ENCODE measurements at places on chromosomes 6 and 20.

GRCh38 chr20:29079769-29080690, 2177.4 kb upstream of the DEFB115 start:
- no peak for DNase-seq

GRCh38 chr6:47076422-47077344, 34.6 kb upstream of the ADGRF1 start:
- DNase-seq, result peak; percentile 8

DNA sequence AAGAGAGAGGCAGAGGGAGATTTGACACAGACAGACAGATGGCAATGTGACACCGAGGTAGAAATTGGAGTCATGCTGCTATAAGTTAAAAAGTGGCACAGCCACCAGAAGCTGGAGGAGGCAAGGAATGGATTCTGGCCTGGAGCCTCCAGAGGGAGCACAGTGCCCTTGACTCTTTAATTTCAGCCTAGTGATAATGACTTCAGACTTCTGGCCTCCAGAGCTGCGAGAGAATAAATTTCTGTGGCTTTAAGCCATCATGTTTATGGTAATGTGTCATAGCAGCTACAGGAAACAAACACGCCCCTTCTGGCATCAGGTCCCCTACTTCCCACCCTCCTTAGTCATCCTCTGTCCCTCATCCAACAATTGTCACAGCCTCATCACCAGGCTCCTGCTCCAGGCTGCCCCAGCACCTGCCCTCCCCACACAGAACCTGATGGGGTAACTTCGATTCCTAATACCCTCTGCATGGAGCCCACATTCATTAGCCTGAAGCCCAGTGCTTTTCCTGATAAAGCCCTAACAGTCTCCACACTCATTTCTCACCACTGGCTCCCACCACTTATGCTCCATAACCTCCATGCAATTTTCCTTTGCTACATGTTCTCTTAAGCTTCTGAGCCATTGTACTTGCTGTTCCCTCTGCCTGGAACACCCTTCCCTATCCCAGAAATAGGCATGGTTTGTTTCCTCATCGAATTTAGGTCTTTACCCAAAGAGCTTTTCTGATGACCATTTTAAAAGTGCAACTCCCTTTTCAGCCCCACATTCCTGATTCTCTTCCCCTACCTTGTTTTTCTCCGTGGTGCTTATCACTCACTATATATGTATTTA, 69.7 kb upstream of the TOX2 start:
- DNase-seq, result peak; percentile 95

DNA sequence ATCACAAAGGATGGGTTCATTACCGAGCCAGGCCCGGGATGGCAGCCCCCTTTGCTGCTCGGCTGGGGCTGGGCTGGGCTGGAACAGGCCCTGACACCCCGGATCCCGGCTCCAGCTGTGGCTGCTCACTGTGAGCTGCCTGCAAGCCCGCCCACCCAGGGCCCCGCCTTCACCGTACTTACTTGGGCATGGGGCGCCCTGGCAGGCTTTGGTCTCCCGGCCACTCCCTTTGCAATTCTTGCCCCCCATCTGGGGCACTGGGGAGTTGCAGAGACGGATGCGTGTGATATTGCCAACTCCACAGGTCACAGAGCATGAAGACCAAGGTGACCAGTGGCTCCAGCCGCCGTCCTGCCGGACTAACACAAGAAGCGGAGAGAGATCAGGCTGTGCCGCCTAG, 16.7 kb downstream of the THBS2 start:
- DNase-seq, result no peak

GRCh38 chr6:39273406-39273821, 40.8 kb downstream of the KCNK17 start:
- no peak for DNase-seq

DNA sequence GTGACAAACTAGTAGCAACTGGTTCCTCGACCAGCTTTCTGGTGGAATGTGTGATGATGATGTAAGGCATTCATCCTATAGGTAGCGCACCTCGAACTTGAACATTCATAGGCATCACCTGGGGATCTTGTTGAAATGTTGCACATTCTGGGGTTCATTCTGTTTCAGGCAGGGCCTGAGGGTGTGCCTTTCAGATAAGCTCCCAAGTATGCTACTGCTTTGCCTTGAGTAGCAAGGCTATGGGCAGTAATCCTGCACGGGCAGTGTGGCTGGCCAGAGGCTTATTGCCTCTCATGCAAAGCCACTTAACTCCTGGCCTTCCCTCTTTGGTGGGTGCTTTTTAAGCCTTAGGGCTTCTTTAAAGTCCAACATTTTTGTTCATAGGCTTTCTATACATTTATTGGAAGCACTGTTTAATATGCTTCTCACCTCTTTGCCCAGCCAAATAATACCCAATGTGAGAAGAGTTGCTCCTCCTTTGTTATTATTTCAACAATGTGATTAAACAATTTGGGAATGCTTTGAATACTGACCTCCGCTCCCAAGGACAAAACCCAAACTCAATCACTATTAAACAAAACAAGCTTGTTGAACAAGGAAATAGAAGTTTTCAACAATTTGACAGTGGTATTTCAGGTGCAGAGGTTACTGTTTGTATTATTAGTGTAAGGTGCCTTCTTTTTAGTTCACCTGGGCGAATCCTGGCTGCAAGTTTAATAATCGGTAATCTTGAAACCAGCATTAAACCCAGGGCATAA, 57.5 kb downstream of the JARID2 start:
- DNase-seq, result no peak

DNA sequence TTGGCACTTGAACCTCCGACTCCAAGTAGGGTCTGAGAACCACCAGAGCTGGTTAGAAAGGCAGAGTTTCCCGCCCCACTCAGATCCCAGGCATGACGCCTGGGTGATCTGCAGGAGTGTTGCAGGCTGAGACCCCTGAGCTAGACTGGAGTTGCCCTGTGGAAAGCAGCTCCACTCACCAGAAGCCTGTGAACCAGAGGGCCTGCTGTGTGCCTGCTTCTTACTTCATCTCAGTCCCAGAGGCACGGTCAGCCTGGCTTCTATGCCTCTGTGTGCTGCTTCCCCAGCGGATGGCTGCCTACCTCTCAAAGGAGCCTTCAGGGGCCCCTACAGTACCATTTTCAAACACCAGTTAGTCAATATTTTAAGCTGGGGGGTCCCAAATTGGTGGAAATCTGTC, 15.6 kb upstream of the CCN6 start:
- DNase-seq, result no peak

DNA sequence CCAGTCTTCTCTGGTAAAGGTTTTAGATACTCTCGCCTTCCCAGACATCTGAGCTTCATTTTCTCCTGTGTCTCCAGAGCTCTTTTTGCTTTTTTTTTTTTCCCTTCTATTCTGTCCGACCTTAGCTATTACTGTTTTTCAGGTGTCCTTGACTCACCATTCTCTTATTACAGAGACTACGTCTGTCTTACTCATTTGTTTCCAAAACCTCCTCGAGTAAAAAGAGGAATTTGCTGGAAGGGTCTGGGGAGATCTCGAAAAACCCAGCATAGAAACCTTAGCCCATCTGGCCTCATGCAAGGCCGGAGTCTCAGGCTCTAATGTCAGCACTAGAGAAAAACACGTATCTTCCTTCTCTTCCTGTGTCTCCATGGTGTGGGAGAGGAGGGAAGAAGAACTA, 109.2 kb upstream of the CARMIL1 start:
- no peak for DNase-seq

DNA sequence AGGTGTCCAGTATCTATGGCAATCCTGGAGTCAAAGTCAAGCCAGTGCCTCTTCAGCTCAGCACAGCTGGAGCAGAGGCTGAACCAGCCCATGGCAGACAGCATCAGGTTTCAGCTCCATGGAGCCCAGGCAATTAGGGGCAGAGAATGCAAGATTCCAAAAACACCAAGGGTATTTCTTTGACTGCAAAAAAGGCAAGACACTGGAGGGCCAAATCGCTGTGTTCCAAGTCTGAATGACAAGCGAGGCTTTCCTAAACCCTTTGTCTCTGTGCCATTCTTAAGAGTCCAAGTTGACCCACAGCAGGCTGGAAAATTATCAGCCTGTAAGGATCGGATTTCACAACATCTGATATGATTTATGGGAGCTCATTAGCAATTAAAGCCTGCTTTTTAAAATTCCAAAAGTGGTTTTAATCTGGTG, 49.7 kb upstream of the TGM3 start:
- no peak for DNase-seq

- DNase-seq, result peak; percentile 4
These were observed 829.4 kb downstream of the EPHA7 start for GRCh38 chr6:92589996-92590395.

DNA sequence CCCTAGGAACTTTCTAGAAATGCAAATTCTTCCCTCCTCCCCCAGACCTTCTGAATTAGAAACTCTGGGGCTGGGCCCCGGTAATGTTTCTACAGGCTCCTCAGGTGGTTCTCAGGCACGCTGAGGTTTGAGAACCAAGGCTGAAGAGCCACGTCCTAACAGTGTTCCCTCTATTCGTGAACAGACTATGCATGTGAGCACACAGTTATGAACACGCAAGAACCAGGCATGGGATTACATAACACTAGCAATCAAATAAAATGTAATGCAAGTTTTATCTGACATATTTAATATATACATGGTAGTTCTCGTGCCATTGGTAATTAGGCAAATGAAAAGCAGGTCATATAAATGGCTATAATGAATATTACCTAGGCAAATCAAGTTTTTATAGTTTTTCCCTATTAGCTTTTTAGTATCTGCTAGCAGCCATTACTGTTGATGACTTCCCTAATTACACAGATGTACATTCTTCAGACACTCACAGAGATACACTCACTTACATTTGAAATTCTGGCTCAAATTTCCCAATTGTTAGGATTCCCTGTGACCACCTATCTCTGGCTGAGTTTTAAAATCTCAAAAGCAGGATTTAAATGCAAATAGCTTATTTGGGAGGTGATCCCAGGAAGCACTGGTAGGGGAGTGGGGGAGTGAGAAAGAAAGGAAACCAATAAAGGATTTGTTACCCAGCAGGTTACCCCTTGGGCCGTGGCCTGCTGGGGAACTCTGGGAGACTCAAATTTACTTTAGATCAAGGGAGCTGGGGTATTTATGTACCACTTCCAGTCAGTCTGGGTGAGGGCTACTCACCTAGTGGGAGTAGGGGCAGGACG, 104.1 kb downstream of the TCP11 start:
- DNase-seq, result no peak

DNA sequence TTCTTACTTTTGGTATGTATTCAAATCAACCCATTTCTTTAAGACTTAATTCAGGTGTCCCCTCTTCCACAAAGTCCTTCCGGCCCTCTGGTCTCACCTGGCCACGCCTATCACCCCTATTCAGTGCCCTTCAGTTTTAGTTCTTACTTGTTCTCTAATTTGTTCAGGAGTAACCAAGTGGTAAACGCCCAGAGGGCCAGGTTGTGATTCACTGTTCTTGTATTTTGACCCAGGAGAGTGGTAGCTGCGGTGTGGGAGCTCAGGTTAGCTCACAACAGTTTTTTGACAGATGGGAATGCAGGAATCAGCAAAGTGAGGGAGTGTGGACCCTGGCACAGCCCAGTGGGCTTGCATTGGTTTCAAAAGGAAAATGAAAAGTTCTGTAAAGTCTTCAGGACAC, 81.7 kb upstream of the RIPOR2 start:
- DNase-seq, result peak; percentile 31

- peak; percentile 38 for DNase-seq
These were observed 13.1 kb downstream of the RAB23 start for GRCh38 chr6:57209030-57209429.

- DNase-seq, result no peak
These were observed 316.2 kb downstream of the KIF16B start for GRCh38 chr20:16257021-16257420.

- DNase-seq, result no peak
These were observed at the start of gene TREML2 for GRCh38 chr6:41200901-41201763. TSS of gene TREML2 (minus strand) at chr6:41201149. CDS start at chr6:41201008, 141 bp downstream.

DNA sequence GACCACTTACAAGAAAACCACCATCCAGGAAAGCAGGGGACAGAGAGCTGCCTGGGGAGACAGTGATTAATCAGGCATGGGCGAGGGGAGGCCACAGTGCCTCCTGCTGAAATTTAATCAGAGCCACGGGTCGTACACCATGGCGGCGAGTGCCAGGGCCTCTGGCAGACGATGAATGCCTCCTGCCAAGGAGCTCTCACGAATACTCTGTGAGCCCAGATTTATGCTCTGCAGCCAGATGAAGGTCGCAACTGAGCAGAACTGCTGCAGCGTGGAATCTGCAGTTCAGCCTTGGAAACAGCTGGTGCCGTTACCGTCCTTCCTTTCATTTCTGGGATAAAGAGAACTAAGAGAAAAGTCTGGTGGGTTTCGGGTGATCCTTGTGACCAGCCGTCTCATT, 85.6 kb downstream of the BFSP1 start:
- no peak for DNase-seq

DNA sequence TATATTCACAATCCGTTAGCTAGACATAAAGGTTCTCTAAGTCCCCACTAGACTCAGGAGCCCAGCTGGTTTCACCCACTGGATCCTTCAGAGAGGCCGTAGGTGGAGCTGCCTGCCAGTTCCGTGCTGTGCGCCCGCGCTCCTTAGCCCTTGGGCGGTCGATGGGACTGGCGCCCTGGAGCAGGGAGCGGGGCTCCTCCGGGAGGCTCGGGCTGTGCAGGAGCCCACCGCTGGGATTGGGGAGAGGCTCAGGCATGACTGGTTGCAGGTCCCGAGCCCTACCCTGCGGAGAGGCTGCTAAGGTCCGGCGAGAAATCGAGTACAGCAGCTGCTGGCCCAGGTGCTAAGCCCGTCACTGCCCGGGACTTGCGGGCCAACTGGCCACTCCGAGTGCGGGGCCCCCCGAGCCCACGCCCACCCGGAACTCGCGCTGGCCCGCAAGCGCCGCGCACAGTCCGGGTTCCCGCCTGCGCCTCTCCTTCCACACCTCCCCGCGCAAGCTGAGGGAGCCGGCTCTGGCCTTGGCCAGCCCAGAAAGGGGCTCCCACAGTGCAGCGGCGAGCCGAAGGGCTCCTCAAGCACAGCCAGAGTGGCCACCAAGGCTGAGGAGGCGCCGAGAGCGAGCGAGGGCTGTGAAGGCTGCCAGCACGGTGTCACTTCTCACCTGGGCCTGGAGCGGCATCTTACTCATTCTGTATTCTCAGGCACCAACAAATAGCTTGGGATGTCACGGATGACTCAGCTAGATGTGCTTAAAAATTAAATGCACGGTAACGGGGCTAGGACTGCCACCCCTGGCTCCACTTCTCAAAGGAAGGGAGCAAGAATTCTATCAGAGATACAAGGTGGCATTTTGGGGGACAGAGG, 44.1 kb downstream of the IRF4 start:
- DNase-seq, result peak; percentile 21

GRCh38 chr6:105873211-105873704, 212.9 kb upstream of the PRDM1 start:
- DNase-seq, result no peak

- no peak for DNase-seq
These were observed 2.1 kb upstream of the VWA7 start for GRCh38 chr6:31778999-31779885.

DNA sequence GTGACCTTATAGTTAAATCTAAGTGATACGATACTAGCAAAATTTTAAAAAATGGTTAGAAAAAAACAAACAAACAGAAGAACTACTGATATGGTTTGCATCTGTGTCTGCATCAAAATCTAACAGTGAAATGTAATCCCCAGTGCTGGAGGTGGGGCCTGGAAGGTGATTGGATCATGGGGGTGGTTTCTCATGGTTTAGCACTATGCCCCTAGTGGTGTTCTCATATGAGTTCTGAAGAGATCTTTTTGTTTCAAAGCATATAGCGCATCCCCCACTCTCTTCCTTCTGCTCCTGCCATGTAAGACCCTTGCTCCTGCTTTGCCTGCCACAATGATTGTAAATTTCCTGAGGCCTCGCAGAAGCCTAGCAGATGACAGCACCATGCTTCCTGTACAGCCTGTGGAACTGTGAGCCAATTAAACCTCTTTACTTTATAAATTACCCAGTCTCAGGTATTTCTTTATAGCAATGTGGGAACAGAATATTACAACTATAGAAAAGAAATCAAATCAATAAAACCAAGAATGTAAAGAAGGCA, 5.4 kb downstream of the FBXL4 start:
- DNase-seq, result no peak

Measured in iris pigment epithelial cell (primary cell).